ENCODE measurements at places on chromosomes 5 and 9. TPM values are rescaled to one million over a fixed set of nuclear protein-coding genes. Genes with fewer than 3 reads are reported as not detected.

SLCO6A1 gene
- total RNA-seq: not detected

DNA sequence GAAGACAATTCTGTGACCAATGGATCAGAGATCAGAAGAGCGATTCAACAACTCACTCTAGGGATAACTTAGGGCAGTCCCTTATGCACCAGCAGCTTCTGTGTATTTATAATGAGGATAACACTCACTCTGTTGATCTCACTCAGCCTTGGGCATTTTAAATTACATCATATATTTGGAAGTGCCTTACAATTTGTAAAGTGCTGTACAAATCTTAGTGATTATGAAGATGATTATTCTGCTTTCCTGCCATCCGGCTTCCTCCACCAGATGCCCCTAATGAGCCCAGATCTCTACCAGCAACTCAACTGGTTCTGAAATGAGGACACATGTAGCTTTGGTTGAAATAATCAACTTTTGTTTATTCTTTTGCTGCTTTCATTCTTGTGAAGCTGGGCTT, 105.3 kb downstream of the PCSK1 start:
- no peak for DNase-seq

DNA sequence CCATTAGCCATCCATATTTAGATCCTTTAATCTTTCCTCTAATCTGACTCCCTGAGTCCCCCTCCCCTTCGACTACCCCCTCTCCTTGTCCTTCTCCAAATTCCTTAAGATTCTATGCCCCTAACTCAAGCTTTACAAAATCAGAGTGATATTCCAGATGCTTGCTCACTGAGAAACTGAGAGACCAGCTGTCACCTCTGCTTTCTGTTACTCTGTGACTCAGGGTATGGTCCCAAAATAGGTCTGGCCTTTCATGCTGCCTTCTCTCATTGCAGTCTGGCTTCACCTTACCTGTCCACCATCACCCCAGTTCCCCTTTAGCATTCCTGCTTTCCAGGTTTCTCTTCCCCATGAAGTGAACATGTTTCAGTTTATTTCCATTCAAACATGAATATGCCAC, 383.3 kb upstream of the SLC30A5 start:
- no peak for DNase-seq

DNA sequence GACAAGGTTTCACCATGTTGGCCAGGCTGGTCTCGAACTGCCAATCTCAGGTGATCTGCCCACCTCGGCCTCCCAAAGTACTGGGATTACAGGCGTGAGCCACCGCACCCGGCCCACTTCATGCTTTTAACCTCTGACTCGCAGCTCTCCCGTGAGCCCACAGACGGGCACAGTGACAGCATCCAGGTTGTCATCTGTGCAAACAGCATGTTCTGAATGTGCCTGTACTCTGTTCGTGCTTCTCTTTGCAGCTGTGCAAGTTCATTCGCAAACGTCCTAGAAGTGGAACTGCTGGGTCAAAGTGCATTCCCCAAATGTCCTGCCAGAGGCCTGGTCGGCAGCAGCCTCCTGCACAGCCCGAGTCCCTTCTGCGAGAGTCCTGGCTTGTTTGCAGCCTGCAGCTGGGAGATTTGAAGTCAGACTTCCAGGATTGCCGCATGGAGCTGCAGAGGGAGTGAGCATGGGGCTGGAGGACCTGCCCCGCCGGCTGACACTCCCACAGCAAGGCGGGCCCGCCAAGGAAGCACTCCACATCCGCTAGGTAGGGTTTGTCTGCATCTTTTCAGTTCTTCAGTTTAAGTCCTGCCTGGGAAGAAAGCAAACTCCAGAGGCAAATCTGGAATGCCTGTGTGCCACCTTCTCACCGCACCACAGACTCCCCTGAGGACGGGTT, 3.4 kb downstream of the BRD3OS start:
- DNase-seq: no peak

GRCh38 chr5:34756781-34757624, 82.0 kb upstream of the TTC23L start:
- DNase-seq: no peak

- no peak for DNase-seq
These were observed 28.4 kb downstream of the PSAT1 start for GRCh38 chr9:78325343-78325742.

GRCh38 chr9:504921-505740, 290.5 kb downstream of the DOCK8 start:
- DNase-seq: no peak

GRCh38 chr5:31197183-31197582, 3.7 kb downstream of the CDH6 start:
- no peak for DNase-seq

DNA sequence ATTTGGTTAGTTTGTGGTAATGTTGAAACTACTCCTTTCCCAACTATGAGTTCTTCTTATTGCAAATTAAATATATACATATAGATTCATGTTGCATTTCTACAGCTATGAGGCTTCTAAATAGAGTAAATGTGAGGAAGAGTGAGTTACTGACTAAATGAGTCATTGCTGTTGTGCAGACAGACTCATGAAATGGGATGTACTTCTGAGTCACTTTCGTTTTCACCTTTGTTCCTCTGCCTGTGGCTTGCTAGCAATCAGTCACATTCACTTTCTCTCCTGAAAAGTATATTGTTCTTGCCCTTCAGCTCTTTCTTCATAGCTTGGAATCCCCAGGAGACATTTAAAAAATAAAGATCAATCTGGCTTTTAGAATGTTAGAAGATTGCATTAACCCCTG, 295.5 kb upstream of the SMC2 start:
- DNase-seq: no peak

GRCh38 chr5:133083901-133084300, 32.1 kb downstream of the HSPA4 start:
- DNase-seq: no peak

Data from T-cell (primary cell).